ENCODE measurements at places on chromosomes 12 and 14. TPM values are rescaled to one million over a fixed set of nuclear protein-coding genes. Genes with fewer than 3 reads are reported as not detected.

Gene PMEL
- 3.1 TPM for polyA plus RNA-seq

- no peak for DNase-seq
These were observed 161.3 kb downstream of the ZFP36L1 start for GRCh38 chr14:68631394-68632053.

- no peak for DNase-seq
These were observed 144.0 kb downstream of the MYRFL start for GRCh38 chr12:69969011-69969410.

Gene SNX6
- polyA plus RNA-seq, result 101 TPM

Gene CDKN1B
- polyA plus RNA-seq, result 62.8 TPM

DNA sequence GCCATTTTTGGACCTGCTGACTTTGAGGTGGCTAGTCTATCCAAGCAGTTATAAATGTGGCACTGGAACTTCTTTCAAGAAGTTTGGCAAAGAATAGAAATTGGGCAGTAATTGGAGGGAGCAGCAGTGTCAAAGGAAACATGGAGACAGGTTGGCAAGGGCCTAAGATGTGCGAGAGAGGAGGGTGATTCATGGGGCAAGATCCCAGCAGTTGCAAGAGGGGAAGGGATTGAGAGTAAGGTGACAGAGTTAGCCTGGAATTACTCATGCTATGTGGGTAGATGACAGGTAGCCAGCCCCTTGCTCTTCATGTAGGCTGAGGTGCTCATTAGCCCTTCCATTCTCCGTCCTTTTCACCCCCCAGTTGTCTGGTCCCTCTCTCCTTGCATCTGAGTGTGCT lies 42.2 kb downstream of the FBXL14 start:
- no peak for DNase-seq

DNA sequence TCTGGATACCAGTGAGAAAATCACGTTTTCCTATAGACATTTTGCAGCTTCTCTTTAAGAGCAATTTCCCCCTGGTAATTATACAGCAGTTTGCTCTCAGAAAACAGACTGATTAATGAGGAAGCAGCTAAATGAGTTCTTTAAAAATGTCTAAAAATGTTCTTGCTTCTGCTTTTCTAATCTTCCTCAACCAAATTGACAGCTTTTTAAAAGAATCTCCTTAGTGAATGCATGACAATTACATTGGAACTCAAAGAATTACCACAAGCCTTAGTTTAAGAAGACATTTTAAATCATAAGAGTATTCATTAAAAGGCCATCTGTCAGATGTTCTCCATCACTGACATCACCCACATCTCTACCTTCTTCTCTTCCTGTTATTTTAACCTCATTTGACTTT lies 135.8 kb upstream of the PLXNC1 start:
- no peak for DNase-seq

- DNase-seq, result no peak
These were observed 17.6 kb upstream of the TBC1D30 start for GRCh38 chr12:64806593-64807460.

Gene GLT8D2
- 5.2 TPM for polyA plus RNA-seq

GRCh38 chr12:27682534-27682933 lies 13.7 kb upstream of the REP15 start:
- DNase-seq, result no peak

- DNase-seq, result peak; percentile 80
These were observed 53.6 kb downstream of the ARF6 start for GRCh38 chr14:49946320-49947141.

DNA sequence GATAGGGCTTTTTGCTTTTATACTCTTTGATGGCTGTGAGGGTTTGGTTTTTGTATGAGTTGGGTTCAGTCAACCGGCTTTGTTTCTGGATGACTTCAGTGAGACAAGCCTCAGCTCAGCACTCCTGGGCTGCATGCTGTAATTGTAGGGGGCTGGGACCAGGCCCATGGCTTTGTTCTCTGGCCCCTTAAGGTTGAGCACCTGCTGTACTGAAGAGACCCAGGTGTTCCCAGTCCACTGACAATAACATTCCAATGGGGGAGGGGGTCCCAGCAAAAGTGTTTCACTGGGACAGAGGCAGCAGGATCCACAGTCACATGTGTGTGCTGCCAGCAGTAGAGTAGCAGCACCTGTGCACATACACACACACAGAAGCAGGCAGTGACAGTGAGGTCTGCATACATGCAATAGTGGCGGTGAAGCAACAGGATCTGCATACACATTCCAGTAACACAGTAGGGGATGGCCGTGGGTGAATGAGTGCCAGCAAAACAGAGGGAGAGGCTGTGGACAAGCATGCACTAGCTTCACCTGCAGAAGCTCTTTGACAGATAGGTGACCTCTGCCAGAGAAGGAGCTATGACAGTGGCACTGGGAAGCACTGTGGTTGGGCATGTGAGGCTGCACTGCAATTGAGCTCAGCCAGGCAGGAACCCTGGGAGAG lies 240.4 kb downstream of the ASCL1 start:
- no peak for DNase-seq

GRCh38 chr14:33331176-33331949 lies 392.7 kb downstream of the NPAS3 start:
- DNase-seq, result no peak

GRCh38 chr12:125098676-125099408 lies 33.6 kb downstream of the AACS start:
- no peak for DNase-seq

Gene BCL11B
- polyA plus RNA-seq, result 0.45 TPM

Gene TAS2R43
- 0.35 TPM for polyA plus RNA-seq

DNA sequence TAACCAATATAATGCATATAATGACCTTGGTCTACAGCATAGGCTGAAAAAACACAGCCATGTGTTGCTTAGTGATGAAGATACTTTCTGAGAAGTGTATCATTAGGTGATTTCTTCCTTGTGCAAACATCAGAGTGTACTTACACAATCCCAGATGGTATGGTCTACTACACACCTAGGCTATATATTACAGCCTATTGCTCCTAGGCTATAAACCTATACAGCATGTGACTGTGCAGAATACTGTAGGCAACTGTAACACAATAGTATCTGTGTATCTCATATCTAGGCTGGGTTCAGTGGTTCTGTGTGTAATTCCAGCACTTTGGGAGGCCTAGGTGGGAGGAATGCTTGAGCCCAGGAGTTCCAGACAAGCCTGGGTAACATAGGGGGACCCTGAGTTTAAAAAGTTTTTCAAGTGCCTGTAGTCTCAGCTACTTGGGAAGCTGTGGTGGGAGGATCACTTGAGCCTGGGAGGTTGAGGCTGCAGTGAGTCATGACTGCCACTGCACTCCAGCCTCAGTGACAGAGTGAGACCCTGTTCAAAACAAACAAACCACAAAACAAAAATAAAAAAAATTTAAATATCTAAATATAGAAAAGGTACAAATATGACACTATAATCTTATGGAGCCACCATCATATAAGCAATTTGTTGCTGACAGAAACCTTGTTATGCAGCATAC lies 66.6 kb downstream of the GRIP1 start:
- DNase-seq, result no peak

Gene YBX3
- polyA plus RNA-seq, result 73.6 TPM

DNA sequence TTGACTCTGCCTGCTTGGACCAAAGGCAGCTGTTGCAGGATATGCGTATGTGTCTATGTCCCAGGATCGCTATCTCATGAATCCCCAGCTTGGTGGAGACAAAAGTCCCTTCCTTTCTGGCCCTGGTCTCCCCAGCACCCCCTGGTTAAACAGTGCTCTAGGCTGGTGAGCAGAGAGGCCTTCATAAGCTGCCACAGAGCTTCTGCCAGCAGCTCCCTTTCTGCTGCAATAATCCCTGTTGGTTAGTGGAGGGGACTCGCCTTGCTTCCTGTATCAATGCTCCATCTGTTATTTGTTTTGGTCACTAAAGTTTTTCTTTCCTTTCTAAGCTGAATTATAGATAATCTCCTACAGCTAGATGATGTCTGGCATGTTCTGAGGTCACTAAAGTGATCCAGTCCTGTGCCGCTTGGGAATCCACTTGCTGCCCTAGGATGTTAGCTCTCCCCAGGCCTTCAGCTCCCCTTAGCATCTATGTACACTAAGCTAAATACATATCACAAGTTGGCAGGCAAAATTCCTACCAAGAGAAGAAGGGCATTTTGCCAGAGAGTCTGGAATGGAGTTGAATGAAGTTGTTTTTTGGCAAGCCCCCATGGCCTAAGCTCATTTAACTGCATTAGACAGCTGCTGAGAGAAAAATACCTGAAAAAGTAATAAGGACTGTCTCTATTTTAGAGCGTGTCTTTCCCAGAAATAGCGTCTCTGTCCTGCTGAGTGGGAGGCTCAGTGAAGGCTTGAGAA lies 47.8 kb downstream of the RDH12 start:
- DNase-seq, result no peak

Measured in small intestine (tissue), 16 donors.